ENCODE measurements at places on chromosomes 12 and 14.

DNA sequence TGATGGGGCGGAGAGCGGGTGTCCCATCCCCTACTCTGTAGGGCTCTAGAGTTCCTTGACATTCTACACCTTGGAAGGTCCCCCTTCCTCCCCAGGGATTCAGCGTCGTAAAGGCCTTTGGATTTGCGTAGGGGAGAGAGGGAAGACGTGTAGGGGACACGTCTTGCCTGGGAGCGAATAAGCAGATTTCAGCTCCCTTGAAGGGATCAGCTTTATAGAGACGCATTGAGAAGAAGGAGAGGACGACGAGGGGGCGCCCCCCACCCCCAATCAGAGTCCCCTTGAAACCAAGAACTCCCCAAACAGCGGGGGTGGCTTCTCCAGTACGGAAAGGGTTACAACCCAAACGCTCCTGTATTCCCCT lies 324 bp downstream of the CALCOCO1 start:
- DNase-seq, result no peak

GRCh38 chr14:100391724-100392123 lies 68.6 kb downstream of the SLC25A47 start:
- DNase-seq, result no peak

GRCh38 chr12:5402009-5402935 lies 29.6 kb upstream of the NTF3 start:
- no peak for DNase-seq

DNA sequence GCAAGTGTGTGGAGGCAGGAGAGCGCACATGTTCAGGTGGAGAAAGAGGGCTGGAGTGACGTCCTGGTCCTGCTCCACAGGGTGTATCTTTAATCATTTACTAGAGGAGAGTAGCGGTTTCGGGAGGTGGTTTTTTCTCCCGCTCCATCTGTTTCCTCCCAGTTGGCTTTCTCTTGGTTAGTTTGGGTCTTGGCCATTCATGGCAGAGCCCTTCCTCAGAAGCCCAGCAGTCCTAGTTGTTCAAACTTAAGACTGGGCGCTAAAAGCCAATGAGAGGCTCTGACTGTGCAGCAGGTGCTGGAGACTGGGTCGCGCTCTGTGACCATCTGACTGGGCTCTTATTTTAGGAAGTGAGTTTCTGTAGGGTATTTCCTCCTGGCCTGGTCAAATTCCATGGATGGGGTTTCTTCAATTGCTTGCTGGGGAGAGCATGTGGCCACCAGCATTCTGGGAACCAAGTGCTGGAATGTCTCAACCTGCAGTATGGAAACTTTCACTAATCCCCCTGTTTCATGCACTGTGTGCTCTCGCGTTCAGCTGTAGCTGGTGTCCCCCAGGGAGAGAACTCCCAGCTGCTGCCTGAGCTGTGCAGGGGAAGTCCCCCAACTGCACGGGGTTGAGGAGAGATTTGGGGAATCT lies 27.4 kb upstream of the TSPAN9 start:
- DNase-seq, result no peak

DNA sequence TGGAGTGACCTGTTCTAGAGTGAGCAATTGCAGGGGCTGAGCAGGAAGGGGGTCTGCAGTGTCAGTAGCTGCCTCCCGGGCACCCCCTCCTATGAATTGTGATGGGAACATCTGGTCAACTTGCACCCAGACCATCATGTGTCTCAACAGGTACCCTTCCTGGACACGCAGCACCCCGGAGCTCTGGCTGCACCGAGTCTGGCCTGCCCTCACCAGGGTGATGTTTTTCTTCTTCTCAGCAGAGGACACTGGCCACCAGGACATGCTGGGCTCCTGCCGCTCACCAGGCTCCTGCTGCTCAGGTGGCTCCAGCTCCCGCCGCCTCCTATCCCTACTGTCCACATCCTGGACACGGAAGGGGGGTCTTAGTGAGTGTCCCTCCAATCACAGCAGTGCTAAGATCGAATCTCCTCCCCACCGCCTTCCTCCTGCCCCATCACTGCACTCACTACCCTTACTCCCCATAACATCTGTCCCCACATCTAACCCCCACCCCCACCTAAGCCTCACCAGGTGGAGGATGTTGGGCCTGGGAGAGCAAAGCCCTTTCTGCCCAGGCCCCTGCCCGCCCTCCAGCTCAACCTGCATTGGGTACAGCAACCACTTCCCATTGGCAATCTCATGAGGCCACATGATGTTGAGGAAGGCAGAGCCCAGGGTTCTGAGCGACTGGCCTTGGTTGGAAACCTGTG lies 14.9 kb downstream of the ITGA7 start:
- DNase-seq, result no peak

DNA sequence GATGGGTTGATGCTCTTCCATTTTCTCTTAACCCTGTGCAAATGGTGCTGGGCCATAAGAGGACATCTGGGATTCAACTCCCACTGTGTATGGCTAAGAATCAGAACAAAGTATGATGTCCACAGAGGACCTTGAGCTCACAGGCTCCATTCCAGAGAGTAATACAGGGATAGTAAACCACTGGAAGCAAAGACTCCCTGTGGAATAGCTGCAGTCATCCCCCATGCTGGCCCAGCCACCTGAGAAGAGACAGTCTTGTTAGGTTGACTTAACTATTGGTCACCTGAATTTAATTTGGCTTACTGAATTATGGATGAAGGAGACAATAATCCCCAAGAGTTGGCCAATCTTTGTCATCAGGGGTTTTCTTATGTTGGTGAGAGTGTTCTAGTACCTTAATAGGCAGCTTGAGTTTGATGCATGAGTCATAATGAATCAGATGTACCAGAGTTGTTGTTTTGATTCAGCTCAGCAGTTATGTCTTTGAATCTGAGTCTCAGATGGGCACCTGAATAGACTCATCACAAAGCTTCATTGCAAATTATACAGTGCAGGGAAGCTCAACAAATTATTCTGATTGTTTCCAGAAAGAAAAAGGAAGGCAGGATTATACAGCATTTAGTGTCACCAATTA lies 122.7 kb downstream of the SSPN start:
- DNase-seq, result peak; percentile 26

DNA sequence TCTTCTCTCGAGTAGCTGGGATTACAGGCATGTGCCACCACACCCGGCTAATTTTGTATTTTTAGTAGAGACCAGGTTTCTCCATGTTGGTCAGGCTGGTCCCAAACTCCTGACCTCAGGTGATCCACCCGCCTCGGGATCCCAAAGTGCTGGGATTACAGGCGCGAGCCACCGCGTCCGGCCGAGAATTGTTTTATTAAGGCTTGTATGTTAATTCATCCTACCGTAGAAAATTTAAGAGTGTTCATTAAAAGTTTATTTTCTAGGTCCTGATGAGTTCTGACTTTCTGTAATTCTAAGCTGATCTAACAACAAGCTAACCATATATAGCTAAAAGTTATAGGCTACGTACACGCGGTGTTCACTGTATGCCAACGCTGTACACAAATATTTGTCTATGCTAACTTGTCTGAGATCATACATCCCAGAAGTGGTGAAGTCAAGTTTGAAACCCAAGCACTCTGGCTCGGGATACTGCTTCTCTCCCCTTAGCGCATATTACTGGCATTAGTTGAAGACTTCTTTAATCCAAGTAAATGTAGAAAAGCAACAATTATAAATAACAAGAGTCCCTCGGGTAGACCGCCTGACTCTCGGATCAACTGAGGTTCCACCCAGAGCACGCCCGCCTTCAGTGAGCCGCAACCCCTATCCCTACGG lies 570 bp upstream of the MRPS35 start:
- DNase-seq, result no peak

GRCh38 chr14:68814539-68815297 lies 21.9 kb upstream of the ZFP36L1 start:
- no peak for DNase-seq

GRCh38 chr14:73786636-73787485 lies 64.8 kb upstream of the PTGR2 start:
- DNase-seq, result peak; percentile 22
